ENCODE measurements at places on chromosomes 6 and 20. TPM values are rescaled to one million over a fixed set of nuclear protein-coding genes. Genes with fewer than 3 reads are reported as not detected.

VAPB gene
- total RNA-seq: 33.1 TPM

TRAPPC3L gene
- not detected for total RNA-seq

PYGB gene
- 39.8 TPM for total RNA-seq

LY6G6C gene
- total RNA-seq: not detected

SAPCD1 gene
- 7.6 TPM for total RNA-seq

HTR1E gene
- total RNA-seq: not detected

PLAGL1 gene
- 27.8 TPM for total RNA-seq

MYLK2 gene
- total RNA-seq: 0.25 TPM

RPRD1B gene
- total RNA-seq: 38.8 TPM

JAG1 gene
- total RNA-seq: 0.15 TPM

MTO1 gene
- total RNA-seq: 50.7 TPM

KIAA1755 gene
- not detected for total RNA-seq

JPH2 gene
- not detected for total RNA-seq

CAGE1 gene
- total RNA-seq: 0.13 TPM

FAM120B gene
- 17.2 TPM for total RNA-seq

MDFI gene
- total RNA-seq: not detected

GJA1 gene
- 0.06 TPM for total RNA-seq

EMILIN3 gene
- not detected for total RNA-seq

OR2B3 gene
- not detected for total RNA-seq

LRRN4 gene
- total RNA-seq: not detected

PTPRK gene
- 7.9 TPM for total RNA-seq

RAB32 gene
- not detected for total RNA-seq

ADGRB3 gene
- total RNA-seq: not detected

ADGRG6 gene
- total RNA-seq: 0.73 TPM

CPNE1 gene
- 267 TPM for total RNA-seq

NKAIN2 gene
- total RNA-seq: not detected

RSPO4 gene
- not detected for total RNA-seq

POM121L2 gene
- not detected for total RNA-seq

TRIM31 gene
- not detected for total RNA-seq

ENPP5 gene
- 0.21 TPM for total RNA-seq

BANF2 gene
- total RNA-seq: not detected

Measured in activated CD8-positive, alpha-beta memory T cell treated with anti-CD3 and anti-CD28 coated beads for 36 hours (primary cell).